Umbilical cord (tissue), 2 donors: ENCODE measurements at places on chromosomes 4 and X. TPM values are rescaled to one million over a fixed set of nuclear protein-coding genes. Genes with fewer than 3 reads are reported as not detected.
A peak's percentile ranks its signal among the peaks of the same experiment; 100 is the strongest.

GRCh38 chr4:128286474-128287058, 1.0 kb downstream of the PGRMC2 start:
- peak; percentile 47 for DNase-seq

DNA sequence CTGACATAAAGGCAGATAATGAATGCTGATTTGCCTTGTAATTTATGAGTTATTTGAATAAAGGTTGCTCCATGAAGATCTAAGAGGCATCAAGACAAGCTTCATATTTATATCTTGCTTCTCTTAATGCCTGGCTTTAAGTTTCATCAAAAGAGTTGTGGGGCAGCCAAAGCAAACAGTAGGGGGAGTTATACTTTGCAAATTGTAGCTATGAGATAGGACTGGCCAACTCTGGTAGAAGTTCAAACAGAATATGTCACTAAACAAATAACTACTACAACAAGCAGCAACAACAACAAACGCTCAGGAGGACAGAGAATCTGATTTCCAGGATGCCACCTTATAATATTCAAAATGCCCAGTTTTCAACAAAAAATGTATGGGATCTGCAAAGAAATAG, 69.1 kb upstream of the PLAC1 start:
- no peak for DNase-seq

FGF5 gene
- total RNA-seq, result 1.9 TPM

DNA sequence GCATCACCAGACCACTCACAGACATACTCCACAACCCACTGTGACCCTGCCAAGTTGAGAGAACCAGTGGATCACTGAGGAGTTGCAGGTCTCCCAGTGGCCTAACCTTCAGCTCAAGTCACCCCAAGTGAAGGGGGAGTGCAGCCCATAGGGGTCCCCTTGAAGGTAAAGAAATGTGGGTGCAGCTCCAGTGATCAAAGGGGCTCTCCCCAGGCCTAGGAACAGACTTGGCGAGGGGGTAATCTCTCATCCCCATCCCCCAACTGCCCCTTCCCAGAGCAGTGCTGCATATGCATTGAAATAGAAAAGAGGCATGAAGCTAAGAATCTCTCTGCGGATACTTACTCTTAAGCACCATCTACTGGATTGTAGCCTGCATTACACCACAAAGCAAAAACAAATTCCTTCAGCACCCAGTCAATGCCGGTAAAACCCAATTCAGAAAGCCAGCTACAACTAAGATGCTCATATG, 27.0 kb downstream of the MAGEE1 start:
- peak; percentile 3 for DNase-seq

DNA sequence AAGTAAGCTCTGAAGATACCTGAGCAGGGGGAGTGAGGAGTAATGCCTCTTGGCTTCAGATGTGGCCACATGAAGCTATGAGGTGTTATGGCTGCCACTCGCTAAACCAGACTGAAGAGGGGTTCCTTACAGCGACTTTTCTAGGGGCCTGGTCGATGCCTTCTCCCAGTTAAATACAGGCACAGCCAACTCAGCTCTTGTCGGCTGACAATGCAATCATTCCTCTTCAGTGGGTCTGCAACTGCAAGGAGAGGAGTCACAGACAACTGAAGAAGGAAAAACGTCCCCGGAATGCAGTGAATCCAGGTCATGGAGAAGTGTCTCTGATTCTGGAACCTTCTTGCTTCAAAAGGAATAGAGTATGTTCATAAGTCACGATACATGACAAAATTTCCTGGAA, 106.4 kb downstream of the RNF150 start:
- no peak for DNase-seq

GRCh38 chr4:4439782-4440181, 52.9 kb downstream of the NSG1 start:
- DNase-seq, result peak; percentile 14

GRCh38 chr4:56086561-56086960, 137.8 kb downstream of the CEP135 start:
- DNase-seq, result no peak

MAGEA10 gene
- total RNA-seq, result 0.24 TPM

GRCh38 chr4:101954975-101955678, 164.6 kb downstream of the BANK1 start:
- DNase-seq, result no peak

- DNase-seq, result no peak
These were observed 293.3 kb upstream of the TBX22 start for GRCh38 chrX:79721234-79721633.

- no peak for DNase-seq
These were observed 94.9 kb downstream of the ARHGAP24 start for GRCh38 chr4:85569730-85570299.

- peak; percentile 17 for DNase-seq
These were observed 487.1 kb downstream of the STPG2 start for GRCh38 chr4:97656044-97656720.

WDFY3 gene
- 74.9 TPM for total RNA-seq

- DNase-seq, result no peak
These were observed 64.0 kb upstream of the WDR1 start for GRCh38 chr4:10180603-10180926.

GAGE12H gene
- not detected for total RNA-seq
